Lung (tissue), 17 donors: ENCODE measurements at places on chromosomes 4 and X. TPM values are rescaled to one million over a fixed set of nuclear protein-coding genes. Genes with fewer than 3 reads are reported as not detected.

DNA sequence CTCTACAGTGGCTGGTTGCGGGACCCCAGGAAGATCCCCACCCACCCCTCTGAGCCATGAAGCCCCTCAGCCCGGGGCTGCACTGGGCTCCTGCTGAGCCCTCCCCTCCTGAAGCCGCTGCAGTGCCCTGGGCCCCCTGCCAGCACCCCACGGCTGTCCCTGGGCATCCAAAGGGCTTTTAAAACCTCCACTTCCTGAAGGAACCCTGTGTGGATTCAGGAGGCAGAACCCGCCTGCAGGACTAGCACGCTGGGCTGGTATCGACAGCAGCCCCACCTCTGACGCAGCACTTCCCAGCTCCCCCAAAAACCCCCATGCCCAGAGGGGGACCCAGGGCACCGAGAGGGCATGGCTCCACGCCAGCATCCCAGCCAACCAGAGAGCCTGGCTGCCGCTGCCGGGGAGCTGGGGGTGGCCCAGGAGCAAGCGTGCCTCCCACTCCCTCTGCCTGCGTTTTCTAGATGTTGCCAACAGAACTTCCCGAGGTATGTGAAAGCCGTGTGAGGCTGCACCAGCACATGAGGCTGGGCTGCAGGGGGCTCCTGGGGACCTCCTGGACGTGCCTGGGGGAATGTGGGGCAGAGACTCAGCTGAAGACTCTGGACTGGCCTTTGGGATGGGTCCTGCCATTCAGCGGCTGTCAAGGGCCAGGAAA, 6.3 kb downstream of the MXD4 start:
- peaks cover 57% of the 10 kb centered on the region for H3K36me3 ChIP-seq
- DNase-seq = peak; percentile 46
- H3K4me1 ChIP-seq = peaks cover 15% of the 10 kb centered on the region
- peak overlapping the region; percentile 91 for H3K27ac ChIP-seq
- H3K27me3 ChIP-seq = no peaks in the 10 kb centered on the region
- no peak overlapping the region for H3K4me3 ChIP-seq

GRCh38 chr4:168453146-168453545, 27.1 kb downstream of the DDX60L start:
- H3K27me3 ChIP-seq = no peaks in the 10 kb centered on the region
- no peaks in the 10 kb centered on the region for H3K4me1 ChIP-seq
- no peak overlapping the region for H3K27ac ChIP-seq
- no peak overlapping the region for H3K4me3 ChIP-seq
- no peak for DNase-seq
- H3K36me3 ChIP-seq = peaks cover 8% of the 10 kb centered on the region

DNA sequence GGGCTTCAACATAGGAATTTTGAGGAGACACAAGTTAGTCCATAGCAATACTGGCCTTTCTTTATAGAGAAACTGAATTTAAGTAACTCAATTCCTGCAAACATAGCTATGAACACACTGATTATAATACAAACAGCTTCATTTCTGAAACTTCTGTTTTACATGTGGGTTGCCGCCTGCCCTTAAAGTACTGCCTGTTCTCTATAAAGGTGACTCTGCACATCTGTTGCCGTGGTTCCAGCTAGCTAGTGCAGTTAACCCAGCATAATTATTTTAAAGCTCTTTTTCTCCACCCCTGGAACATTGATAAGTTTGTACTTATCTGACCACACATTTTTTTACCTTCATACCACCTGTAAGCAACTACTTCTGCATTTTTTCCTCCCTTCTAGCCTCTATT, 177.6 kb downstream of the NWD2 start:
- no peaks in the 10 kb centered on the region for H3K36me3 ChIP-seq
- no peak overlapping the region for H3K4me3 ChIP-seq
- no peaks in the 10 kb centered on the region for H3K27me3 ChIP-seq
- H3K27ac ChIP-seq = no peak overlapping the region
- no peaks in the 10 kb centered on the region for H3K4me1 ChIP-seq

- H3K27me3 ChIP-seq = no peaks in the 10 kb centered on the region
These were observed 1.1 kb downstream of the RAB39B start for GRCh38 chrX:155262970-155263754.

DNA sequence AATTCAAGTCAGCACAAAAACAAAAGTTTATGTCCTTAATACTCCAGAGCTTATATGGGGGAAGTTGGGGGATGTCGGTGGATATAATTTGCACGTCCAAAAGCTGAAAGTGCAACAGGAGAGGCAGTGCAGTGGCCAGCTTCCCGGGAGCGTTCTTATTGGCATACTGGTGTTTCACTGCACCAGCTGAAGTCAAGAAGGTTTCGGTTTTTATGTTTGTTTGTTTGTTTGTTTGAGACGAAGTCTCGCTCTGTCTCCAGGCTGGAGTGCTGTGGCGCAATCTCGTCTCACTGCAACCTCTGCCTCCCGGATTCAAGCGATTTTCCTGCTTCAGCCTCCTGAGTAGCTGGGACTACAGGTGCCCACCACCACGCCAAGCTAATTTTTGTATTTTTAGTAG, 28.6 kb upstream of the TLR3 start:
- no peaks in the 10 kb centered on the region for H3K36me3 ChIP-seq
- no peak overlapping the region for H3K27ac ChIP-seq
- no peak overlapping the region for H3K4me3 ChIP-seq
- H3K27me3 ChIP-seq = no peaks in the 10 kb centered on the region
- DNase-seq = no peak

DNA sequence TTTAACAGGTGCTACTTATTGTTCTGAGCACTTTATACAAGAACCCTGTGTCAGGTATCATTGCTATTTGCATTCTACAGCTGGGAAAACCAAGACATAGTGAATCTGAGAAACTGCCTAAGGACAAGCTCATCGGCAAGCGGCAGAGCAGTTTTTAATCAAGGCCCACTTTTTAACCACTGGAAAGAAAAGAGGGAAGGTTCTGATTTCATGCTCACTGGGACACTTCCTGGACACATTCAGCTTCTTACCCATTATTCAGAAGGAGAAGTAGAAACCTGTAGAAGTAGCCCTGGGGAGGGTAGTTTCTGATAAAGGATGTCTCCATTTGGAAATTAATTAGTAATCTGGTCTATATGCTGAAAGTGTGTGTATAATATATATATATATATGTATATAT, 2.5 kb upstream of the LNX1 start:
- no peak for DNase-seq
- H3K4me1 ChIP-seq = peaks cover 2% of the 10 kb centered on the region
- H3K4me3 ChIP-seq = no peak overlapping the region

- no peak overlapping the region for H3K27ac ChIP-seq
- no peaks in the 10 kb centered on the region for H3K36me3 ChIP-seq
- H3K27me3 ChIP-seq = no peaks in the 10 kb centered on the region
- no peak for DNase-seq
- H3K4me3 ChIP-seq = peak overlapping the region; percentile 13
These were observed 104.5 kb downstream of the APOOL start for GRCh38 chrX:85108165-85108564.

DNA sequence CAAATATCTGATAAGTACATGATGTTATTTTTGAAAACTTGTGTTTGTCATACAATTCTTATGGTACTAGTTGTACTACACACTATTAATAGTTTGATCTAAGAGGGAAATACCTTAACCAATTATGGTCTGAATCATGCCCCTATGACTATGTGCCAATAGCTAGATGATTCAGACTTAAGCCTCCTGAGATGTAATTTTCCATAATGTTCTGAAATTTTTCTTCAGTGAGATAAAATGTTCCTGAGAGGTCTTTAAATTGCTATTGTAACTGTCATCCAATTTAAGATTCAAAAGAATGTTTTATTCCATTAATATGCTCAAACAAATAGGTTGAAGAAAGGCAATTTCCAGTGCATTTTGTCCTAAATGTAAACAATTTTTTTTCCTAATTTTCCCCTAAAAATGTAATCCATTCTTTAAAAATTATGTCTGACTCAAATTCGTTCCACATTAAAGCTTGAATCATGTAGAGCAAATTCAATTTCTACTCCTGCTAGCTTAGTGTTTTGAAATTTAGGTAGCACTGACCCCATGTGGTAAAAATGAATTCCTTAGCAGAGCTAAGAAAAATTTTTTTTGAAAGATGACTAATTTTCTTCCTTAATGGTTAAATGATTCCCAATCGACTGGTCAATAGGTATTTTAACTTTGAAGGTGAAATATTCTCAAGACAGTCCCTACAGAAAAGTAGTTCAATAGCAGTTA, 49.1 kb downstream of the APOOL start:
- DNase-seq = no peak
- no peak overlapping the region for H3K27ac ChIP-seq
- no peaks in the 10 kb centered on the region for H3K36me3 ChIP-seq
- peaks cover 2% of the 10 kb centered on the region for H3K27me3 ChIP-seq
- no peaks in the 10 kb centered on the region for H3K4me1 ChIP-seq

- no peaks in the 10 kb centered on the region for H3K36me3 ChIP-seq
- peak; percentile 39 for DNase-seq
- H3K4me3 ChIP-seq = no peak overlapping the region
- no peak overlapping the region for H3K27ac ChIP-seq
- no peaks in the 10 kb centered on the region for H3K27me3 ChIP-seq
These were observed 45.5 kb downstream of the VGLL1 start for GRCh38 chrX:136577552-136577951.

GRCh38 chr4:140742838-140743193, 13.4 kb downstream of the TBC1D9 start:
- H3K36me3 ChIP-seq = no peaks in the 10 kb centered on the region
- no peaks in the 10 kb centered on the region for H3K4me1 ChIP-seq
- H3K4me3 ChIP-seq = no peak overlapping the region
- DNase-seq = no peak
- H3K27me3 ChIP-seq = no peaks in the 10 kb centered on the region
- H3K27ac ChIP-seq = no peak overlapping the region

DNA sequence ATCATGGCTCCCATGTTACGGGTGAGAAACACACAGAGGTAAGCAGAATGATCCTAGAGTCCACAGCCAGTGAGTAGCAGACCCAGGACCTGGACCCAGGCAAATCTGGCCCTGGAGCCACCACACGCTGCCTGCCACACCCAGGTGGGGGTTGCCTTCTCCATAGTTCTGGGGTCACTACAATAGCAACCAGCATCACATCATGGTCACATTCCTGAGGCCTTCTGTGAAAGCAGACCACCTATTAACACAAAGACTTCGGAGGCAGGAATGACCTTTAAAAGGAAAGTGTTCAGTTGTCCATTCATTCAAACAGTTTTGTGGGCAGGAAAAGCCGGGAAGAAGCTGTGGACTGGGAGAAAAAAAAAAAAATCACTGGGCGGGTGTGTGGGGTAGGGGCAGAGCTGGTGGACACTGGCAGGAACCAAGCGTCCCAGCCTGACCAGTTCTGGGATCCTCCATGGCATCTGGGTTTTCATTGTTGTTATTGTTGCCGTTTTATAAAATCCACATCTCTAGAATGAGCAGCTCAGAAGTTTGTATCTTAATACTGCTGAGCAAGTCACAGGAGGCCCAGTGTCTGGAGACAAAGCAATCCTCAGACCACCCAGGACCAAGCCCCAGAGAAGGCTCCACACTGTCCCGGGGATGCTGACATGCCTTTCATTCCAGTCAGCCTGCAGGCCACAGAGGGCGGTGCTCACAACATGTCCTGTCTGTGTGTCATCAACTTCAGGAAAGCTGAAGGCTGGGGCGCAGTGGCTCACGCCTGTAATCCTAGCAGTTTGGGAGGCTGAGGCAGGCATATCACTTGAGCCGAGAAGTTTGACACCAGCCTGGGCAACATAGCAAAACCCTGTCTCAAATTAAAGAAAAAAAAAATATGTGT, 67.0 kb downstream of the SEL1L3 start:
- no peak overlapping the region for H3K4me3 ChIP-seq
- no peaks in the 10 kb centered on the region for H3K27me3 ChIP-seq
- no peaks in the 10 kb centered on the region for H3K36me3 ChIP-seq
- H3K4me1 ChIP-seq = peaks cover 5% of the 10 kb centered on the region

GRCh38 chr4:38621028-38621684, 42.8 kb upstream of the KLF3 start:
- H3K4me1 ChIP-seq = peaks cover 10% of the 10 kb centered on the region
- DNase-seq = peak; percentile 90
- H3K27ac ChIP-seq = peak overlapping the region; percentile 15
- no peaks in the 10 kb centered on the region for H3K36me3 ChIP-seq
- no peaks in the 10 kb centered on the region for H3K27me3 ChIP-seq

DNA sequence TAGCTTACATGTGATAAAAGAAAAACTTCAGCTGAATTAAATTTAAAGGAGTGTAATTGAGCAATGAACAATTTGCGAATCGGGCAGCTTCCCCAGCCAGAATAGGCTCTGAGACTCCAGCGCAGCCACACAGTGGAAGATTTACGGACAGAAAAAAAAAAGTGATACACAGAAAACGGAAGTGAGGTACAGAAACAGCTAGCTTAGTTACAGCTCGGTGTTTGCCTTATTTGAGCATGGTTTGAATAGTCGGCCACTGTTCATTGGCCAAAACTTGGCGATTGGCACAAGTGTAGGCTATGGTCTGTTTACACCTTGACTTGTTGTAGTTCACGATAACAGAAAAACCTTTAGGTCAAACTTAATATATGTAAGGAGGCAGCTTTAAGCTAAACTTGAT, 16.7 kb upstream of the SUPT20HL1 start:
- H3K27me3 ChIP-seq = peaks cover 53% of the 10 kb centered on the region
- no peaks in the 10 kb centered on the region for H3K36me3 ChIP-seq
- peaks cover 4% of the 10 kb centered on the region for H3K4me1 ChIP-seq
- H3K4me3 ChIP-seq = no peak overlapping the region
- no peak overlapping the region for H3K27ac ChIP-seq

GRCh38 chr4:2814627-2815270, 21.9 kb downstream of the SH3BP2 start:
- peaks cover 17% of the 10 kb centered on the region for H3K4me1 ChIP-seq
- H3K27me3 ChIP-seq = no peaks in the 10 kb centered on the region
- no peak overlapping the region for H3K4me3 ChIP-seq
- no peak for DNase-seq
- no peak overlapping the region for H3K27ac ChIP-seq

The CT45A2 gene
- not detected for total RNA-seq

The HS6ST2 gene
- 14.3 TPM for total RNA-seq

The EXOC1L gene
- total RNA-seq = not detected

The NEUROG2 gene
- not detected for total RNA-seq

The FAT4 gene
- total RNA-seq = 105 TPM
